ENCODE measurements at places on chromosomes 2 and 18. TPM values are rescaled to one million over a fixed set of nuclear protein-coding genes. Genes with fewer than 3 reads are reported as not detected.

Gene KCMF1
- total RNA-seq: 83.3 TPM

Gene EDAR
- total RNA-seq: 0.11 TPM

Gene SLC39A10
- 9.6 TPM for total RNA-seq

Gene GULP1
- total RNA-seq: 4.6 TPM

Gene ADRA2B
- total RNA-seq: 6.4 TPM

Gene SLC4A3
- 503 TPM for total RNA-seq

Gene RRM2
- 1.9 TPM for total RNA-seq

Gene AP1S3
- 0.16 TPM for total RNA-seq

Gene HTR2B
- 0.24 TPM for total RNA-seq

Gene ATP6V1B1
- total RNA-seq: 0.43 TPM

Gene AOX1
- total RNA-seq: 4.1 TPM

Gene LINC00305
- total RNA-seq: not detected

Gene CHRNG
- total RNA-seq: not detected

Gene OTX1
- not detected for total RNA-seq

Gene TUBB8B
- not detected for total RNA-seq

Gene TRABD2A
- 0.56 TPM for total RNA-seq

Gene UGT1A3
- total RNA-seq: not detected

Gene SERPINB10
- total RNA-seq: not detected

Gene ZSWIM2
- total RNA-seq: not detected

Gene MARCHF4
- not detected for total RNA-seq

Gene ZRANB3
- total RNA-seq: 1.7 TPM

Gene ANKRD62
- total RNA-seq: not detected

Gene ERBB4
- total RNA-seq: 11.5 TPM

Gene SERPINB3
- total RNA-seq: not detected

Gene CAPG
- total RNA-seq: 3.4 TPM

Gene PDK1
- 38.3 TPM for total RNA-seq

Gene SPHKAP
- 113 TPM for total RNA-seq

Gene NEURL3
- total RNA-seq: not detected

Gene CRYGD
- total RNA-seq: not detected

Gene KCNG2
- total RNA-seq: not detected

Gene B4GALT6
- total RNA-seq: 7.4 TPM

Gene FIGN
- 13.5 TPM for total RNA-seq

Gene ACSL3
- 50.8 TPM for total RNA-seq

Gene TMEFF2
- 0.19 TPM for total RNA-seq

All from Right ventricle myocardium superior (tissue), 1 donor.